ENCODE measurements at places on chromosomes 2 and 18.
A peak's percentile ranks its signal among the peaks of the same experiment; 100 is the strongest.

DNA sequence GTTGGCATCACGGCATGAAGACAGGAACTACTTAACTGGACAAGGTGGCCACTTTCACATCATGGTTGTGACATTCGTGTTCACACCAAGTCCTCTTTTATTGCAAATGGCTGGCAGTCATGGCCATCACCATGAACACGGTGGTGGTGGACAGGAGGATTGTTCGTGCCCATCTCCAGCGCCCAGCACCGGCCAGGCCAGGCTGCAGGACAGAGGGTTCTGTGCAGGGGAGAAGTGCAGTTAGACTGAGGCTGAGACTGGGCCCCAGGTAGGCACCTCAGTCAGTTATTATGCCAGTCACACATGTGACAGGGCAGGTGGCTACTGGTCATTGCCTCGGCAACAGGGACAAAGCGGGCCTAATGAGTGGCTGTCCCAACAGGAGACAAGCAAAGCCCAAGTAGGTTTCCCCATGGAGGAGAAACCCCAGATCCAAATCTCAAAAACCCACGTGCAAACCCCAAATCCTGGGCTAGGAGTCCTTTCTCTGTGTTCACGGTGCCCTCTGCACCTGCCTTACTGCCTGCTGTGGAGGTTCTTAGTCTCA, 468.1 kb upstream of the MYT1L start:
- DNase-seq, result no peak

GRCh38 chr2:3741867-3742602, 38.7 kb downstream of the DCDC2C start:
- no peak for DNase-seq

DNA sequence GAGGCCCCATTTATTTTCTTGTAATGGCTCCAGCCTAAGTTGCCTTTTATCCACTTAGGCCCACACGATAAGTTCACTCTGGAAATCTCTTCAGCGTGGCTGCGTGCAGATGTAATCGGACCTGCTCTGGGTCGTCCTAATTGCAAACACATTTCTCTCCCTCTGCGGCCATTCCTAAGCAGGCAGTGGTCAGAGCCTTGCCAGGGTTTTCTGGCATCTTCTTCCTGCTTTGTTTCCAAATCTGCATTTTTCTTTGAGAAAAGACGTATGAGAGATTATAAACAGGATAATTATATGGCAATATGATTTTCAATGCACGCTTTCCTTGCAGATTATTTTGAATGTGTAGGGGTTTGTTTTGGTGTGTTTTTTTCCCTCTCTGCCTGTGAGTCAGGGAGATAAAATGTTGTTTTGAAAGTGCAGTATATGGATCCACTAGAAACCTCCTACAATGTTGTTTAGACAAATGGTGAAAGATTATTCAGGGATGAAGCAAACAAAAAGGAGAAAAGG, 239.4 kb upstream of the TANK start:
- peak; percentile 26 for DNase-seq

DNA sequence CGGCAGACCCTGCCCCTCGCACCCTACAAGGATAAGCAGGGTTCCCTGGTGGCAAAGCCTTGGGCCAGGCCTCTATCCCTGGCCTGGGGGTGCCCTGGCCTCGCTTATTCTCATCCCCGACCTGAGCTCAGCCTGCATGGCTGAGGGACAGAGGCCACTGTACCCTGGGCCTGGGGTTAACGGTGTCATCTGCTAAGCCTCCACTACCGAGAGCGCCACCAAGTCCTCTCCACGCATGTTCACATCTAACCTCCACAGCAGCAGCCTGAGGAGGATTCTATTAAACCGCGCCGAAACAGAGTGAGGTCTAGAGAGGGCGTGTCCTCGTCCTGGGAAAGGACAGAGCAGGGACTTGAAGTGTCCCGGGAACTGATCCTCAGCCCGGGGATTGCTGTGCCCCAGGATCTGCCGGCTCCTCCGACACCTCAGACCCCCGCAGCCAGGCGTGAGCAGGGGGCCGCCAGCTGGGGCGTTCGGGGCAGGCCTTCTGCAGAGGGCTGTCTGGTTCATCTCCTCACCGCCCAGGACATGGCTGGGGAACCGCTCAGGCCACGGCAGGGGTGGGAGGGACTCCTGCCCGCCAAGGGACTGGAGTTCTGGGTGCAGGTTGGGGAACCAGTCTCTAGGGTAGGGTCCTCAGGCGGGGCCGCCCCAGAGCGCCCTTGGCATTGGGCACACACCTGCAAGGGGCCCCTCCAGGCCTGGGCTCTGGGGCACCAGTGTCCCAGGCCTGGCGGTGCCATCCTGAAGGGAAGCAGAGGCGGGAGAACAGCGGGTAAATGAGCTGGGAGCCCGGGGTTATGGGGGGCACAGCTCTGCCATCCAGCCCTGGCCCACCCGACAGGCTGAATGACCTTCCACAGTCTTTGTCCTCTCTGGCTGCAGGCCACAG, 68.0 kb upstream of the SMAD7 start:
- no peak for DNase-seq

Data from NCI-H1417 (cell line).